ENCODE measurements at places on chromosomes 6 and 20.

- no peak for DNase-seq
Observed at GRCh38 chr20:9102456-9102855, 33.6 kb downstream of the PLCB4 start.

- no peak for DNase-seq
Observed at GRCh38 chr6:88588938-88589337, 374.5 kb downstream of the RNGTT start.

DNA sequence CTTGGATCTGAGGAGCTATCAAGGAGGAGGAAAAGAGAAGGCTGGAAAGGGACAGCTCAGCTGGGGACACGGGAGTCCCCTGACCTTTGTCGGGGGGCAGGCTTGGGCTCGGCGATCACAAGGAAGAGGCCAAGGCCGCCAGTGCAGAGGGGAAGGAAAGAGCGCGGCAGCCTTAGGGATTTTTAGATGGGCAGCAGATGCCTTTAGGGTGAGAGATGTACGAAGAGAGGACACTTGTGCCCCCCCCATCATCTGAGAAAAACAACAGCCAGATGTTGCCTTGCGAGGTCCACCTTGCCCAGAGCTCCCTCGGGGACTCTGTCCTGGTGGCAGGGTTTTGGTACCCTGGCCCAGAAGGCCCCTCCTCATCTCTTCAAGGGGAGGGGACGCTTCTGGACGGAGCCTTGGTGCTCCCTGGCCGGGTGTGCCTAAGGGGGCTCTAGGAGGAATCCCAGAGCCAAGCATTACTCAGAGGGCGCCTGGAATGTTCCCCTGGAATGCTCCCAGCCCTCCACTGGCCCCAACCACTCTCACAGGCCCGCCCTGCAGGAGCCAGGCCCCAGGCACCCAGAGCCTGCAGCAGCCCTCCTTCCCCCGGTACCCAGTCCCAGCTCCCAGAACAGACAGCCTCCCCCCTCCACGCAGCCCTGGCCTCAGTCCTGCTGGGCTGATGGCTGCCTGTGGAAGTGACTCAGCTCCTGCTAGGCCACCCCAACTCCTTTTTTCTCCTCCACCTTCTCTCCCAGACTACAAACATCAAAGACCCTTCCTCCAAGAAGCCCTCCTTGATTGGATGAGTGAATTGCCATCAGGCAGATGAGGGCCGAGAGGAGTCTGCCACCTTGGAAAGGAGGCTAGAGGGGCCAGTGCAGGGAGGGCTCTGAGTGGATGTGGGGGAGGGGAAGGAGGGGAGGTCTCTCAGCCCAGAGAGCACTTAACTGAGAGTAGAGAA, 1.8 kb downstream of the ADAM33 start:
- DNase-seq, result no peak

DNA sequence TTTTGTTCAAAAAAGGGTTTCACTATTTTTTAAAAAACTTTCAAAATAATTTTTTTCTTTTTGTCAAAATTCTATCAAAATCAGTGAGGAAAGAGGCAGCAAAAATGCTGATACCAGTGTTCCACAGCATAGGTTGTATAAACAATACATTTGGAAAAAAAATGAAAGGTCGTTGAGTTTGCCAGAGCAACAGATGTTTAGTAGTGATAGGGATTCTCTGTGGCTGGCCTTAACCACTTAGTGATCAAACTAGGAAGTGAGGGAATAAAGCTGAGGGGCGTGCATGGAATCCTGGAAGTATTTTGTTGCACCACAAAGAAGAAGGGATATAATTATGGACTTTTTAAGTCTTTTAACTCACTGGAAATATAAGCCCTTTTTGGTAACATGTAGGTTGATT, 555.3 kb upstream of the CHD6 start:
- no peak for DNase-seq

GRCh38 chr20:50286609-50287008, 96.0 kb downstream of the CEBPB start:
- peak; percentile 91 for DNase-seq

DNA sequence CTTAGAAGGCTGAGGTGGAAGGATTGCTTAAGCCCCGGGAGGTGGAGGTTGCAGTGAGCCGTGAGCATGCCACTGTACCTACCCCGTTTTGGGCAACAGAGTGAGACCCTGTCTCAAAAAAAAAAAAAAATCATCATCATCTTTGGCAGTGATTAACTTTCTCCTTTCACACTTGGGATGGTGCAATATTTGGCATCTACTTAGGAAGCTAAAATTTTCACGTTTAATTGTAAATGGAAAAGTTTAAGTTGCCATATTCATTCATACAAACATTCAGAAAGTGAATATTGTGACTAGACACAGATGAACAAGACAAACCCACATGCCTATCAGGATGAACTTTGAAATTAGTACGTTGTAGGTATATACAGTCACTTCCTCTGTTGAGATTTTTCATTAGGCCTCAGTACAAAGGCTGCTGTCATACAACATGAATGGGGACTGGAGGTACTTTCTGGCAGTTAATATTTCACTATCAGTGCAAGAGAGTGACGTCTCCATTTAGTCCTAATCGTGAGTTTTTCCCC, 10.3 kb downstream of the TOP1 start:
- DNase-seq, result no peak

DNA sequence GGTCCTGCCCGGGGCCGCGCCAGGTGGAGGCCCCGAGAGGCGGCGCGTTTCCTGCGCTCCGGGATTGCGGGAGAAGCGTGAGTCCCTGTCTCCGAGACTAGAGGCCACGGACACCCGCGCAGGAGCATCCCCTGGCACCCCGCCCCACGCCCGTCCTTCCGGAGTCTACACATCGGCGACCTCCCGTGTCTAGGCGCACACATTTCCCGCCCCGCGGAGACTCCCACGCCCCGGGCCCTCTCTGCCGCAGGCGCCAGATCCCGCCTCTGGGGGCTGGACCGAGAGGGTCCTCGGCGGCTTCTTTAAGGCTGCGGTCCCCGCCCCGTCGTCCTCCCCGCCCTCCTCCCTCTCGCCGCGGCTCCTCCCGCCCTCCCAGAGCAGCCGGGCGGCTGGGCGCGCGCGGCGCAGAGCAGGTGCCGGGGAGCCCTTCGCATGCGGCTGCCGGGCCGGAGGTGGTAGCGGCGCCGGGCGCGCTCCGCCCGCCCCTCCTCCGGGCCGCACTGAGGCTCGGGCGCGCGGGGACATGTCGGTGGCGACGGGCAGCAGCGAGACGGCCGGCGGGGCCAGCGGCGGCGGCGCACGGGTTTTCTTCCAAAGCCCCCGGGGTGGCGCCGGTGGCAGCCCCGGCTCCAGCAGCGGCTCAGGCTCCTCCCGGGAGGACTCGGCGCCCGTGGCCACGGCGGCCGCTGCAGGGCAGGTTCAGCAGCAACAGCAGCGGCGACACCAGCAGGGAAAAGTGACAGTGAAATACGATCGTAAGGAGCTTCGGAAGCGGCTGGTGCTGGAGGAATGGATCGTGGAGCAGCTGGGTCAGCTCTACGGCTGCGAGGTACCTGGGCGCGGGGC, at the start of gene PPP1R14C:
Gene PPP1R14C (plus strand): TSS at position 375 of the 846 bp plus-strand sequence. CDS start 149 bp downstream, at position 524.
- DNase-seq, result peak; percentile 75

DNA sequence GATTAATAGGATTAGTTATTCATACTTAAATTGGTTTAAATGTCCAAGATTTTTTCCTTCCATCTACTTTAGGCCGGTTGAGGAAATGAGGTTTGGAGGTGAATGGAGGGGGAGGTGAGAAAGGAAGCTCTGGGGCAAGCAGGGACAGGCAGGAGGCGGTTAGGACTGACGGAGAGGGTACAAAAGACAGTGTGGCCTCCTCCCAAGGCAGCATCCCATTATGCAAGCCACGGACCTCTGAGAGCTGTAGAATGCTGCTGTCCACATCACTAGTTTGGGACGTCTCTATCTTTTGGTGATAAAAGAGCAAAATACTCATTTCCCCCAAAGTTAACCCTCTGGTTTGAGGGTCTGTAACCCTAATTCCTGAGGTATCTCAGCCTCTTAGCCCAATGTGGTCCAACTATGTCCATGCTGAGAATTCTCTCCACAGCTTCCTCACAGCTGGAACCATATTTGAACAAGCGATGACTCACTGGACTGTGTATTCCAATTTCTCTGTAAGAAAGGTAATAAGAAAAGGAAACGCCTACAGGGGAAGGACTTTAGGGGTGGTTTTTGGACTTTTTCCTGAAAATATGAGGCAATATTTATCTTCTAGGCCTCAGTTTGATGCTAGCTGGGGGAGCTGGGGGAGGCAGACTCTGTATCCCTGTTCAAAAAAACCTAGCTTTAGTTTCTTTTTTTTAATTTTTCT, 172.2 kb downstream of the TFAP2B start:
- no peak for DNase-seq

DNA sequence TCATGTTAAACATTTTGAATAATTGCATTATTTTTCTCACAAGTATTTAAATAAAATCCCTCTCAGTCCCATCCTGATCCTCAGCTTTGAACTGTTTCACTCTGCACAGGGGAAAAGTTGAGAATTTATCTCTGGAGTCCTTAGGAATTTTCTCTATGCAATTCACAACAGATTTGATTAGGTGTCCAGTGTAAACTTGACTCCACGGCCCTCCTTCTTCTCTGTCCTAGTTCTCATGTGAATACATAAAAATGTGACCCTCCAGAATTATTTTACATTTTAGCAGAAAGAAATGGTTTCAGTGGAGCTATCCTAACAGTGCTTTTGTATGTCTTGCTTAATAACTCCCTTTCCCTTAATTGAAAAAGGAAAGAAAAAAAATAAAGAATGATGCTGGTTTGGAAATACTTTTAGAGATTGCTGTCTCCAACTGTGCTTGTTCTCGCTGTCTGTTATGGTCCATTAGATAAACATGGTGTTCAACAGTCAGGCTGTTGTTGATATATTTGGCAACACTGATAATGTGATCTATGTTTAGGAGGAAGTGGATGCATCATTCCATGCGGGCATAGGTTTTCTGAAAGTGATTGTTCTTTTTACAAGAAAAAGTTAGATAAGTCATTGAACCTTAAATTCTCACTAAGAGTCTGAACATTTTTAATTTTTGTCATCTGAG, 599.4 kb upstream of the CITED2 start:
- no peak for DNase-seq

DNA sequence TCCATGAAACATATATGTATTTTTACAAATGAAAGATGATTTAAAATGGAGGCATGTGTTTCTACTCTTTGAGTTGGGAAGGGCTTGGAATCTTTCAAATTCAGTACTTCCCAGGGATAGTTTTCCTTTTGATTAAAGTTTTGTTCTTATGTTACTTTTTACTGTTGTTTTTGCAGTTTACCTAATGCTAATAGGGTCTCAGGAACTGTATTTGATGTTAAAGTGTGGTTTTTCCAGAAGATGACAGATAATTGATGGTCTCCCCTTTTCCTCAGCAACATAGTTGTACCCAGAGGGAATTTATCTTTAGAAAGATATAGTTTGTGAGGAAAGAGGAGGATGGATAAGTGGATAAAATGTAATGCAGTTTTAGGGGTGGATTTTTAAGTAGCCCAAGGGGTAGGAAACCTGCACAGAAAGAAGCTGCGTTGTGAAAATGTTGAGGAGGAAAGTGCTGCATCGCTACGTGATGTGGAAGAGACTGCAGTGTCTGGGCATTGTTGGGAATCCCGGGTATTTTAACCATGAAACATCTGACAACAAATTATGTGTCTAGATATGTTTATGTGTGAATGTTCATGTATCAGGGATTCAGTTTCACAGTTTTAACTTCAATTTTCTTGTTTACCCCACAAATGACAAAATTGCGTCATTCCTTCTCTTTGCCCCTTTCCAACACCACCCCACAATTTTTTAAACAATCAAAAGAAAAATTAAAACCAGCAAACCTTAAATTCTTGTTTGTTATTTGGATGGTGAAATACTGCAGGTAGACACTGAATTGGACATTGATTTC, 42.3 kb downstream of the GNAS start:
- DNase-seq, result no peak

GRCh38 chr20:32010666-32011065, 428 bp downstream of the CCM2L start:
- no peak for DNase-seq

DNA sequence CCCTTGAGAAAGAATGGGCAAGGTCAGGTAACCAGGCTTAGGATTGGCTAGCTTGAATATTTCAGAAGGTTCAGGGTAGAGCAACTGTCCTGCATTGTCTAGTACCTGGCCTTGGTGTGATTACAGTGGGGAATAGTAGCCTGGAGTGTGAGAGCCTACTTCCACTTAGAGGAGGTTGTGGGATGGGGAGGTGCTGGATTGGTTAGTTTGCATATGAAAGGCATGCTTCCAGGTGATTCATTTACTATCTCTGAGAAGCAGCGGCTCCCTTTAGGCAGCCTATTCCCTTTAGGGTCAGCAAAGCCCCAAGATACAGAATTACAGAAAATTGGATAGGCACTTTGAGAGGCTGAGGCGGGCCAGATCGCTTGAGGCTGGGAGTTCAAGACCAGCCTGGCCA, 25.0 kb upstream of the SCGN start:
- DNase-seq, result no peak

DNA sequence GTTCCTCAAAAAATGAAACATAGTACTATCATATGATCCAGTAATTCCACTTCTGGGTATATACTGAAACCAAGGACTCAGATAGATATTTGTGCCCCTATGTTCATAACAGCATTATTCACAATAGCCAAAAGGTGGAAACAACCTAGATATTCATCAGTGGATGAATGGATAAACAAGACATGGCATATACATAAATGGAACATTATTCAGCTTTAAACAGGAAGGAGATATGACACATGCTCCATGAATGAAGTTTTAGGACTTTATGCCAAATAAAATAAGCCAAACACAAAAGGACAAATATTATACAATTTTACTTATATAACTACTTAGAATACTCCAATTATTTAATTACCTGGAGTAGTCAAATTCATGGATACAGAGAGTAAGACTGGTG, 16.4 kb downstream of the PLCB1 start:
- DNase-seq, result no peak

DNA sequence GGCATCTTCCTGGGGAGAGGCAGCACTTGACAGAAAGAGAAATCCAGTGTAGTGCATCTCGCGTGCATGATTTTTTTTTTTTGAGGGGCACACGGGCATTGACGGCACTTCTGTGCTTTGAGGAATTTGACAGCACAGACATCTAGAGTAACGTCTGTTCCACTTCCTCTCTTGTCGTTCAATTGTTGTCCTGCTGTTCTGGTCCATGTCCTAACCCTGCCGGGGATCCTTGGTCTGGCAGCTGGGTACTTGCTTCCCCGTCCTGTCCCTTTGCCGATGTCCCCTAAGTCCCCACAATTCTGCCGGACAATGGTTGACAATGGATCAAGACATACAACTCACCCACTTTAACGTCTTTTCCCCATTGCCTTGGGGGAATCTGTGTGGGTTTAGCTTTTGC, 46.0 kb upstream of the NAA20 start:
- DNase-seq, result no peak

DNA sequence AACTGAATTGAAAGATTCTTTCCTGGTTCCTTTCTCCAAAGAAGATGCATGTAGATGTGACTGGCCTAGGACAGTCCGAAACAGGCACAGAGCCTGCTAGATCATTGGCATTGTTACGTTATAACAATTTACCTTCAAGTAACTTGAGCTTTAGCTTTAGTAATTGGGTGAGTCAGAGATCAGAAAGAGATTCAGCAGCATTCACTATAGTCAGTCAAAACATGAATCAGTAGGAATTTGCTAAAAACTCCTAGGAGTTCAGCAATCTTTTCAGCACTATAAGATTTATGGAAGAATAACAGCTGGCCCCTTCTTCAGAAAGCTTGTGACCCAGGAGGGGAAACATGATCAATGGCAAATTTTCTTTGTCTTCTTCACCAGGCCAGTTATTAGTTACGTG, 281.7 kb upstream of the PRDM1 start:
- DNase-seq, result no peak

GRCh38 chr20:32050851-32051556, 1.0 kb upstream of the HCK start:
- DNase-seq, result no peak
